ENCODE measurements at places on chromosomes 7 and 10.

- peak; percentile 34 for DNase-seq
These were observed at the start of gene LRRD1 for GRCh38 chr7:92178928-92179924. LRRD1 (minus strand) TSS chr7:92179142; CDS start chr7:92165202, 13,940 bp downstream.

- DNase-seq, result no peak
These were observed 101.3 kb downstream of the EGFR start for GRCh38 chr7:55120074-55120473.

DNA sequence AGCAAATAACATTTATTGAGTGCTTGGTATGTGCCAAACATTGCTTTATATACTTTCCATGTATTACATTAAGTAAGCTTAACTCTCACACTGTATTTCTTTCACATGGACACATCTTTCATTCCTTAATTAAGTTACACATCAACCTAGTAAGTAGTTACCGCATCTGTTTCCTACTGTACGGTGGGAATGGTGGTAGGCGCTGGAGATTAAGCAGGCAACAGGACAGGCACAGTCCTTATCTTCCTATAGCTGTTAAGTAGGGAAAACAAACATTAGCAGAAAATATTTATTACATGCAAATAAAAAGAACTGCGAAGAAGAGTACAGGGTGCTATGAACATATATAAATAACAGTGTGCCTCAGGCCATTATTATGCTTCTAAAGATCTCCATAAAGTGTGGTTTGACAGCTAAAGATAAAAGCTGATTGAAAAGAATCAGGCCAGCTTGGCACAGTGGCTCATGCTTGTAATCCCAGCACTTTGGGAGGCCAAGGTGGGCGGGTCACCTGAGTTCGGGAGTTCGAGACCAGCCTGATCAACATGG lies 105.0 kb downstream of the SUGCT start:
- DNase-seq, result no peak

- DNase-seq, result no peak
These were observed 216.1 kb downstream of the GLRX3 start for GRCh38 chr10:130352291-130352645.

DNA sequence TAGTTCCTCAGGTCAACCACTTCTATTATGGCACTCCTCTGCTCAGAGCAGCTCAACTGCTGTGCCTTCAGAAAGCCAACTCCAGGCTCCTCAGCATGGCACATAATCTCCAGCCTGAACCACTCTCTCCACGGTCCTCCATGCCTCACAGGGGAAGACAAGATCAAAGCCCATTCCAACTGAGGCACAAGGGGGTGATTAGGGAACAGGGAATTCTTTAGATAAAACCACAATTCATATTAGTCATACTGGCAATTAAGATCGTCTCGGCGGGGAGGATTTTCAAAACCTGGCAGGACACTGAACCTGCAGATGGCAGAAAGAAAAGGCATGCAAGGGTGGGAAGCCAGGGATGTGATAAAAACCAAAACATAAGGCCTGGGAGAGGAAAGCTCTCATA lies 361.6 kb downstream of the FGFR2 start:
- no peak for DNase-seq
